Pons (tissue), 1 donor: ENCODE measurements at places on chromosomes 3 and 15.
A peak's percentile ranks its signal among the peaks of the same experiment; 100 is the strongest.

DNA sequence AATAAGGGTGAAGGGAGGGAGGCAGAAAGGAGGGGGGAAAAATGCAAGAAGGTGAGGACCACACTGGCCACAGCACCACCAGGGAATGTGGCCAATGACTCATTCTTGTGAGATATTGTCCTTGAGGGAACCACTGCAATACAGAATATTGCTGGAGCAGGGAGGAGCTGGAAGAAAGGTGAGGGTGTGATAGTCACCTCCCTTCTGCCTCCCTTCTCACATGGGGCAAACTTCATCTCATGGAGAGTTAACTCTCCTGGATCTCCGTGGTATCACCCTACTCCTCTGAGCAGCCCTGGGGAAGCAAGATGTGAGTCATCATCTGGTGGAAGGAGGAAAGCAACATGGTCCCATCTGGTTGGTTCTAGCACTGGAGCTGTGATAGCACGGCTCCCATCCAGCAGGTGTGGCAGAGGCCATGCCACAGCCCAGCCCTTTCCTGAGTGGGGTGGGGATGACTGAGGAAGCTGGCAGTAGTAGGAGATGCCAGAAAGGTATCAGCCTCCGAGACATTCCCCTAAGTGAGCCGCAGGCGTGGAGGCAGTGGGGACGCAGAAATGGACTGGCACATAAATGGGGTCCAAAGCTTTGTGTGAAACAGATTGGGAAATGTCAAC, 115.9 kb upstream of the LPP start:
- DNase-seq = no peak

- no peak for DNase-seq
Observed at GRCh38 chr15:48221885-48222284, 15.8 kb downstream of the SLC12A1 start.

- peak; percentile 62 for DNase-seq
Observed at GRCh38 chr15:40115670-40116093, 7.0 kb upstream of the BMF start.

DNA sequence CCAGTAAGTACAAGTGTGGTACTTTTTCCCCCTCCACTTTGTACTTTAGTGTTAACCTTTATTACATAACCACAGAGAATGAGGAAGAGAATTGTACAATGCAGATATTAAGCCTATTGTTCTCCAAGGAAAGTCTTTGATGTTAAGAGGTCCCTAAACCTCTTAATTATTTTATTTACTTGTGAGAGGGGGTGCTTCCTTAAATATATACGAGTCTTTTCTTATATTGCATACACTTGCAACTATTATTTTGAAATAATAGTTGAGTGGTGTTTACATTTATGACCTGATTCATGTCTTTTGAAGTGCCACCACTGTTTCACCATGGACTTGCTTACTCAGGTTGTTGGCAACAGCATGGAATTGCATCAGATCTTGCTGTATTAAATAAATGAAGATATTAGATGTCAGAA, 10.1 kb downstream of the USP3 start:
- no peak for DNase-seq

- peak; percentile 50 for DNase-seq
Observed at GRCh38 chr3:117281371-117281770, 571.8 kb downstream of the TUSC7 start.

GRCh38 chr3:71849681-71850080, 64.7 kb upstream of the PROK2 start:
- no peak for DNase-seq

DNA sequence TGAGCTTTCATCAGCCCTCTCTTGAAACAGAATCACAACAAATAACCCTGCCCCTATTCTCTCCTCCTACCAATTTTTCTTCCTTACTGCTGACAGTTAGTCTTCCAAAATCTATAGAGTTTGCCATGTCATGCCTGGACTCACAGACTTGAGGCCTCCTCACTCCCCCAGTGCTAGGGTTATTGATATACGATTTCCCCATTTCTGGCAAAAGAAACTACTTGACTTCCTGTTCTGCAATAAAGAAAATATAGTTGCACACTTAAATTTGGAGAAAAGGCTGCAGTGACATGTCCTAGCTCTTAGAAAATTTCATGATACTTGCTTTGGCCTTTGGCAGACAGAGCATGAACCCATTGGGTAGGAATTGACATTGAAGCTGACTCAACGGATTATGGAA, 75.9 kb downstream of the CYP19A1 start:
- no peak for DNase-seq

GRCh38 chr3:177754508-177754921, 557.2 kb upstream of the TBL1XR1 start:
- no peak for DNase-seq

GRCh38 chr15:27816790-27817189, 282.3 kb downstream of the OCA2 start:
- no peak for DNase-seq

- peak; percentile 75 for DNase-seq
Observed at GRCh38 chr15:48352474-48353072, 21.3 kb downstream of the DUT start.

- DNase-seq = peak; percentile 77
Observed at GRCh38 chr15:32838820-32839219, 121.0 kb downstream of the GREM1 start.
